ENCODE measurements at places on chromosomes 16 and 17.

DNA sequence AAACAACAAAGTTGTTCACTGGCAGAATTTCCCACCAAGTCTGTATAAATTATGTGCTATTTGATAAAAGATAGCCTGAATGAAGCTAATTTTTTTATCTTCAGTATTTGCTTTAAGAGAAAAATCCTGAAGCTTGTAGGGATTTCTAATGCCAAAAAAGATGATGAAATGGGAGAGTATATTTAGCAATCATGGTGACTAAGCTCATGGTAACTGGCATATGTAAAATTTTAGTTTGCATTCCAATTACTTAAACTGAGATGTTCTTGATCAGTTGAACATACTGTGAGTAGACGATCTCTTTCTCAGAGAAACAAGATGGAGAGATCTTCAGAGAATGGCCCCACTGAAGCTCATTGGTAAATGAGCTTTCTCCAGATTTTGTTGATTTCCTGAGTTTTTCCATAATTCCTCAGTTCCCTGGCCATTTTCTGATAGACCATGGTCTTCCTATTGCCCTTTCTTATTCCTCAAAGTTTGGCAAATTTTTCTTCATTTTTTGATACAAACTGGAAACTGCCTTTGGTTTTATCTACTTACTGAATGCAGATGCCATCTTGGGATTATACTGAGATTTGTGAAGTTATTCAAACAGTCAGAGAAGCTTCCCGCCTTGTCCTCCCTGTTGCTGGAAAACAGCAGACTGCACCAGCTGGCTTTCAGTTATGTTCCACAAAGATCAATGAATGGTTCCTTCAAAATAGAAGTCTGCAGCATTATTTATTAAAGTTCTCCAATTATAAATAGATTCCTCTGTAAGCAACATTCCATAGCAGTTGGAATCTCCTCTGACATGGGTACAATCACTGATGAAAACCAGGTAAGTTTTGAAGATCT lies 68.3 kb upstream of the ALOX12 start:
- peak; percentile 33 for DNase-seq

GRCh38 chr17:39867084-39867879 lies 720 bp upstream of the ZPBP2 start:
- no peak for DNase-seq

DNA sequence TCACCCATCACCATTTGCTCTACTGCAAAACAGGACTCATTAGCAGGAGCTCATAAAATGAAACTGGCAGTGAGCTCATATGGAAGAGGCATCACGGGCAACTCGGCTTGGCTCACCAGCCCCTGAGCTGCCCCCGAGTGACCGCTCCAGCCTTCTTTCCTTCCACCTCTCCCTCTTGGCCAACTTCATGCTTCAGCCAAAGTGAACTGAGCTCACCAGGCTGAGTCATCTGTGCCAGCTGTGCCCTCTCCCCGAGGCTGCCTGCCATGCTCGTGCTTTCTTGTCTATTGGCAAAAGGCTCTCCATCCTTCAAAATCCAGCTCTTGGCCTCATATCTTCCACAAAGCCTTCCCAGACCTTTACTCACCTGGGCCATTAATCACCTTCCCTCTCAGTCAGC lies 391.4 kb downstream of the WWOX start:
- DNase-seq, result no peak

- no peak for DNase-seq
Observed at GRCh38 chr16:3413730-3414379, 12.8 kb downstream of the ZNF174 start.

GRCh38 chr17:76193591-76193990 lies 46.7 kb downstream of the RNF157 start:
- DNase-seq, result no peak

DNA sequence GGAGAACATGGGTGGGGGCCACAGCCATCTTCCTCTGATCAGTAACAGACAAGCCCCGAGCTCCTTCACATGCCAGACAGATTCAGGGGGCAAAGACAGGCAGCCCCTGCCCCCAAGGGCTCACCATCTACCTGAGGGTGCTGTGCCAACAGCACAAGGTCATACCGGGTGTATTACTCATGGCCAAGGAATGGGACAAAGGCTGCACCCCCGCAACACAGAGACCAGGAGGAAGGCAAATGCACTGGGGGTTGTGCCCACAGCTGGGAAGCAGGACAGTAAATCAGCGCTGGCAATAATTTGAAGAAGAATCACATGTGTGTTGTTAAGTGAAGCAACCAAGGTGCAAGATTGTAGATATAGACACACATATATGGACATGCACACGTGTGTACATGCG lies 137.1 kb downstream of the C16orf95 start:
- peak; percentile 43 for DNase-seq

DNA sequence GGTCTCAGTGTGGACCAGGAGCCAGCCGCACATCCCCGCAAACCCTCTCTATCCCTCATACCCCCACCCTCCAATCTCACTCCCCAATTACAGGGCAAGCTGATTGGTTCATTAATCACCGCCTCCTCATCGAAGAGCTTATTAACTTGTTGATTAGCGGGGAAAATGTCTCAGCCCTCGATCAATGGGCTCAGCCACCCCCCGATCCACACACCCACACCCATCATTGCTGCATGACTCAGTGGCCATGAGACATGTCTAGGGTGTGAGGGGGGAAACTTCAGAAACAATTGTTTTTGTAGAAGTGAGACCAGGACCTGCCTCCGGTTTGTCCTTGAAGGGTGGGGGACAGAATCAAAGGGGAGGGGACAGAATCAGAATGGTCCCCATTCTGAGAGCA lies 2.5 kb upstream of the PYY start:
- DNase-seq, result peak; percentile 34

- peak; percentile 8 for DNase-seq
Observed at GRCh38 chr16:25110387-25110947, 1.1 kb upstream of the LCMT1 start.

- DNase-seq, result no peak
Observed at GRCh38 chr17:75417054-75417580, 11.6 kb upstream of the GRB2 start.

DNA sequence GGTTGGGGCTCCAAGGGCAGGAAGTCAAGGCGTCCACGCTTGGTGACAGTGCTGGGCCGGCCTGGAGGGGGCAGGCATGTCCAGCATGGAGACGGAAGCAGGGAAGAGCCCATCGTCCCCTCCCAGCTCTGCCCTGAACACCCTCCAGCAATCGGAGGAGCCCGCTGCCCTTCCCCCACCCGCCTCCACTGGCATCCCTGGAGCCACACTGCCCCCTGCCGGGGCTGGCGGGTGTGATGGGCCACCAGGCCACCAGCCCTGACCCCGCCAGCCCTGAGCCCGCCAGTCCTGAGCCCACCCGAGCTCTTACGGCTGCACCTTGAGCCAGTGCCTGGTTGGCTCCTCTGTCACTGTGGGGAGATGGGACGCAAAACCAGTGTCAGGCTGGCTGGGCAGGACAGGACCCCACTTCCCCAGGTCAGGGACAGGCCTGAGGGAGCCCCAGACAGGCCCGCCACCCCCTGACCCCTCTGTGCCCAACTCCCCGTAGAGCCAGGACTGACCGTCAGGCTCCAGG lies 4.1 kb upstream of the CDH15 start:
- DNase-seq, result peak; percentile 83

DNA sequence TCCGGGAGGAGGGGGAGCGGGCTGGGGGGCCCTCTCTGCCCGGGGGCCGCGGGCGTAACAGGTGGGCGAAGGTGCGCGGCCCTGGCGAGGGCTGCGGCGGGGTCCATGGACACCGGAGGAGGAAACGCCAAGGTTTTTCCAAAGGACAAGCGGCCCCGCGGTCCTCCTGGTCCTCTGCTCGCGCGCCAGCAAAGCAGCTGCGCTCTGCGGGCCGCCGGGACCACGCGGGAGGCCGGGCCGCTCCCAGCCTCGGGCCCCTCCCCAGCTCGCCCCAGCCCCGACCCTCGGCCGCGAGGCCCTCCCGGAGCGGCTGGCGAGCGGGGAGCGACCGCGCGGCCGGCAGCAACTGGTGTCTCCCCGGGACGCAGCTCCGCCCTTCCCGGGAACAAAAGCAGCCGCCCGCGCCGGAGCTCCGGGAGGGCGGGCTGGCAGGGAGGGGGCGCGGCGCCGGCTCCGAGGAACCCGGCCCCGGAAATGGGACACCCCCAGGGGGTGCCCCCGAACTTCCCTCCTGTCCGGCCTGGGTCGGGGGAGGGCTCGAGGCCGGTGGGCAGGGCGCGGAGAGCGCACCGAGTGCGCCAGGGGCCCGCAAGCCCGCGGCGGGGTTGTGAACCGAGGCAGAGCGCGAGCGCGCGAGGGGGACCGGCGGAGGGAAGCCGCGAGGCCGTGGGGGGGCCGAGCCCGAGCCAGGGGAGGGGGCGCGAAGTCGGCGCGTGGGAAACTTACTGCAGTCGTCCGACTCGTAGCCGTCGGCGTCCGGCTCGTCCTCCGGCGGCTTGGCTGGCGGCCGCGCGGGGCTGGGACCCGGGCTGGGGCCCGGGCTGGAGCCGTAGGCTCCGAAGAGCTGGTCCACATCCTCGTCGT lies 837 bp downstream of the DOC2B start:
- no peak for DNase-seq

- DNase-seq, result peak; percentile 25
Observed at GRCh38 chr16:81140930-81141780, 45.0 kb upstream of the GCSH start.

- DNase-seq, result no peak
Observed at GRCh38 chr16:49810831-49811230, 45.1 kb downstream of the ZNF423 start.

GRCh38 chr17:43616852-43617251 lies 44.9 kb downstream of the MEOX1 start:
- no peak for DNase-seq

DNA sequence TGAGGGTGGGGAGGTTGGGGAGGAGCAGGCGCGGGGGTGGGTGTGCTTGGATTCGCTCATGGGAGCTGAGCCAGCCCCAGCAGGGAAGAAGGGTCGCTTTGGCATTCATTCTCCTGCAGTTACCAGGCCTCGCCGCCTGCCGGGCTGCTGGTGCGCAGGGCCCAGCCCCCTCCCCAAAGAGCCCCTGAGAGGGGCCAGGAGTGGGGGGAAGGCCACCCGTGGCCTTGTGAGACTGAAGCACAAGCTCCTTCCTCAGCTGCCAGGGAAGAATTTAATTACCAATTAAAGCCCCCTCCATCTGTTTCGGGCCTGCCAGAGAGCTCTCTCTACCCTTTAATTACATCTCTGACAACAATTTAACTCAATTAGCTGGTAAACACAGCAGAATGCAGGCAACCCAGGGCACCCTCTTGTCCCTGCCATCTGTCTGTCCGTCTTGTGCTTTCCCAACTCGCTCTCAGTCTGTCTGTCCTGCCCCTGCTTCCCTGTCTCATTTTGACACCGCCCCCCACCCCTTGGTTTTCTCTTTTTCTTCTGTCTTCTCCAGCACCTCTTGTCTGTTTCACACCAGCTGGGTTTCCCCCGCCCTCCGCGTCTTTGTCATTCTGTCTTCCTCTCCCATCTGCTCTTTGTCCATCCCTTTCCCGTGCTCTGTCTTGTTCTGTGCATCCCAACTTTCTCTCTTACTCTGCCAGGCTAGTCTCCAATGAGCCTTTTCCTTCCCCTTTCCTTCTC lies 32.7 kb downstream of the CDK5RAP3 start:
- no peak for DNase-seq

DNA sequence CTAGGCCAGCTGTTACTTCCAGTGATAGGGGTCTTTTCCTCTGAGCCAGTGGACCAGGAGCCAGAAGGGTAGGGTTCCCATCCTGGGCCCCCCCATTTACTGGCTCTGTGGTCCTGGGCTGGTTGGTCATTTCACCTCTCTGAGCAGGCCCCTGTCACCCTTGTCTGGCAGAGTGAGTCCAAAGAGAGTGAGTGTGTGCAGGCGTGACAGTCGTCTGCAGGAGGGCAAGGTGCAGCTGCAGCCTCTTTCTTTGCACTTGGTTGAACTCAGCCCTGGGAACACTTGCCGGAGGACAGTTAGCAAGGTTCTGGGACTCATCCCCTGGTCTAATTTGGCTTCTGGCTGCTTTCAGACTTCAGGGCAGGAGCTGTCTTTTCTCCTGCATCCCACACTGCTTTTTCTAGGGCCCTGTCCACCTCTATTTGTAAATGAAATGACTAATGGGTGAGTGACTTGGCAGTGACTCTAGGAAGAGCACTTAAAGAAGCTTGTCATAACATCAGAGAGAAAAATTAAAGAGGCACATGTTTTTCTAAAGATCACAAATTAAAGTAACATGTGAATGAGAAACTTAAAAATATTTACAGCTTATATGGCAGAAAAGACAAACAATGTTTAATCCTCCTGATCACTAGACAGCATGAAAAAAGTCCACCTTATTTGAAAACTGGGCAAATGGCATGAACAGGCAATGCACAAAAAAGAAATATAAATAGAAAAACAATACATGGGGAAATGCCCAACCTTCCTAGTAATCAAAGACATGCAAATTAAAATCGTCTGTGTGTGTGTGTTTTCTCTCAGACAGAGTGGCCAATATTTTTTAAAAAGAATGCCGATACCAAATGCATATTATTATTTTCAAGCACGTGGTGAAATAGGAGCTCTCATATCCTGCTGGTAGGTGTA lies 137.5 kb downstream of the NTN1 start:
- no peak for DNase-seq

- DNase-seq, result no peak
Observed at GRCh38 chr17:78529871-78530670, 47.1 kb downstream of the DNAH17 start.

GRCh38 chr17:66783656-66784381 lies 51.1 kb upstream of the CACNG5 start:
- DNase-seq, result no peak

DNA sequence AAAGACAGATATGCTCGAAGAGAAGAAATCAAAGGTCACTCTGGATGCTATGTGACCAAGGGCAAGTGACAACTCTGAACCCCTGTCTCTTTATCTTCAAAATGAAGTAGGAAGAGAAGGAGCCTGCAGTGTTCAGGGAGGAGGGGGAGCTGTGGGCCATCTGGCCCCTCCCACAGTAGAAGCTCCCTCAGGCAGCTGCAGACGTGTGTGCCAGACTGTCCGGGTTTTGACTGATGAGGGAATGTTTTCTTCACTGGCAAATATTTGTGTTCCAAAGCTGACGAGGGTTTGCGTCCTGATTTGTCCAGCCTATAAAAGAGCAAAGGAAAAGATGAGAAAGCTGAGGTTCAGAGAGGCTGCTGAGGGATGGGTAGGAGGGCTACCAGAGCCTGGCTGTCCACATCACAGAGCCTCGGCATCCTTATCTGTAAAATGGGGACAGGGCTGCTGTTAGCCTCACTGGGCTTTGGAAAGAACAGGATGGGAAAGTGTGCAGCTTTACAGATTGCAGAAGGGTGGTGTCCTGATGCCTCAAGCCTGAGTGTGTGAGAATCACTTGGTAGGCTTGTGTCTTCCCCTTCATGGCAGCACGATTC lies 1.8 kb upstream of the GINS2 start:
- no peak for DNase-seq

DNA sequence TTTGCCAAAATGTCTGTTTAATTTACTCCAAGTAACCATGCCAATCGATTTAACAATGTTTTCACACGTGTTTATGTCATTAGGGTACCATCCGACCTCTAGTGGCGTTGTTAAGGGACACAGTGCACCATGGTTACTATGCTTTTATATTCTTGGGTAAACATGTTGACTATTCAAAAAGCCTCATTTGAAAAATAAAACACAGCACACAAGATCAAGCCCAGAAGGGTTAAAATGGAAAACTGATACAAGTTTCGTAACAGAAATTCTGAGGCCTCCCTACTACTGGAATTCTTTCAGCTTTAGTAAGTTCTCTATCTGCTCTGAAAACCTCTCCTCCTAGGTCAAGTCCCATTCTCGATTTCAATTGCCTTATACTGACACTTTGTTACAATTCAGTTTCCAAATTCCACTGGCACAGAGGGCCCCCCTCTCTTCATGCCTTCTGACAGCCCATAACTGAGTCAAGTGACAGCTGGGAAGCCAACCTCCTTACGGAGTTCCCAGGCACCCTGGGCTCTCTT lies 2.1 kb downstream of the CFAP20 start:
- peak; percentile 58 for DNase-seq

- no peak for DNase-seq
Observed at GRCh38 chr16:54067322-54068065, 219.1 kb downstream of the IRX3 start.
